ENCODE measurements at places on chromosomes 11 and 22.

GRCh38 chr11:17408641-17409040, 20.2 kb upstream of the KCNJ11 start:
- no peak for DNase-seq

DNA sequence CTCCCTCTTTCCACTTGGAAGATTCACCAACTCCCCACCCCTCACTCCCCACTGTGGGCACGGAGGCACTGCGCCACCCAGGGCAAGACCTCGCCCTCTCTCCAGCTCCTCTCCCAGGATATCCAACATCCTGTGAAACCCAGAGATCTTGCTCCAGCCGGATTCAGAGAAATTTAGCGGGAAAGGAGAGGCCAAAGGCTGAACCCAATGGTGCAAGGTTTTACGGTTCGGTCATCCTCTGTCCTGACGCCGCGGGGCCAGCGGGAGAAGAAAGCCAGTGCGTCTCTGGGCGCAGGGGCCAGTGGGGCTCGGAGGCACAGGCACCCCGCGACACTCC, 397 bp upstream of the CD44 start:
- DNase-seq, result no peak

- no peak for DNase-seq
Observed at GRCh38 chr11:107176148-107177105, 158.2 kb upstream of the GUCY1A2 start.

GRCh38 chr11:34204396-34205279, 99.2 kb downstream of the NAT10 start:
- no peak for DNase-seq

- DNase-seq, result no peak
Observed at GRCh38 chr11:128391811-128392210, 195.5 kb downstream of the ETS1 start.

DNA sequence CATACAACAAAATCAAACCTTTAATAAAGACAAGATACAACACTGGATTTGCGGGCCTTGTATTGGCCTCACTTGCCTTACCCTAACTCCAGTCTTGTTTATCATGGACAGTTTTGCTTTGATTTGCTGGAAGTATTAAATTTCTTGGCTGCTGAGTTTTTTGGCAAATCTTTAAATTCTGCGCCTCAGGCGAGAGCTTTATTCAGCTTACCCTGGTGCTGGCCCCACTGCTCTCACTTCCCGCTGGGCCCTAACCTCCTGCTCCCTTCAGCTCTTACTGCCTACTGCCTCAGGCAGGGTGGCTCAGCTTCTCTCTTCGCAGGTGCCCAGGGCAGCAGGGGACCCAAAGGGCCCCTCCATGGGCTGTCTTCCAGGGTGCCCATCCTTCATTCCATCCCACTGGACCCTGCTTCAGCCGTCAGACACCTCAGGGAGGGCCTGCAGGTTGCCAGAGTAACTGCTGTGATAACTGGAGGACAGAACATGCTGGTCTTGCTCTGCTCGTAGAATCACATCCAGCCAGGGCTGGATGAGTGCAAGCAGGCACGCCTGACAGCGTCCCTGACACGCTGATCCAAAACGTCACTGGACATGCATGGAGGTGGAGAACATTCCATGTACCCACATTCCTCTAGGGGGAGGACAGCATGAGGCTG, 45.7 kb upstream of the TUB start:
- no peak for DNase-seq

GRCh38 chr11:65357856-65358356, 3.4 kb downstream of the TIGD3 start:
- DNase-seq, result no peak

GRCh38 chr11:119974467-119974866, 163.4 kb downstream of the TRIM29 start:
- DNase-seq, result no peak

GRCh38 chr22:42692239-42693054, 28.2 kb downstream of the A4GALT start:
- peak; percentile 17 for DNase-seq

DNA sequence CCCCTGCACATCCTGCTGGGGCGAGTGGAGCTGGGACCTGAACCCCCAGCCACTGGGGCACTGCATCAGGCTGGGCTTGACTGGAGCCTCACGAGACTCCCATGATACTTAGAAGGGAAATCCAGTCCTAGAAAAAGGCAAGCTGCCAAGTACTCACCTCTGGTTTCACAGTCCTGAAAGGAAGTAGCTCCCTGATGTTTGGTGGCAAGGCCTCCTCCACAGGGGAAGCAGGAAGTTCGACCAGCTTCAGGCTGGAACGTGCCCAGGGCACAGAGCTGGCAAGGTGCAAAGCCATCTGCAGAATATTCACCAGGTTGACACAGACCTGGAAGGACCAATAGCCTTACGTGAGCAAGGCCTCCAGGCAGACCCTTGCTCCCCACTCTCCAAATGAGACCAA, 26.8 kb upstream of the NRIP3 start:
- DNase-seq, result no peak

DNA sequence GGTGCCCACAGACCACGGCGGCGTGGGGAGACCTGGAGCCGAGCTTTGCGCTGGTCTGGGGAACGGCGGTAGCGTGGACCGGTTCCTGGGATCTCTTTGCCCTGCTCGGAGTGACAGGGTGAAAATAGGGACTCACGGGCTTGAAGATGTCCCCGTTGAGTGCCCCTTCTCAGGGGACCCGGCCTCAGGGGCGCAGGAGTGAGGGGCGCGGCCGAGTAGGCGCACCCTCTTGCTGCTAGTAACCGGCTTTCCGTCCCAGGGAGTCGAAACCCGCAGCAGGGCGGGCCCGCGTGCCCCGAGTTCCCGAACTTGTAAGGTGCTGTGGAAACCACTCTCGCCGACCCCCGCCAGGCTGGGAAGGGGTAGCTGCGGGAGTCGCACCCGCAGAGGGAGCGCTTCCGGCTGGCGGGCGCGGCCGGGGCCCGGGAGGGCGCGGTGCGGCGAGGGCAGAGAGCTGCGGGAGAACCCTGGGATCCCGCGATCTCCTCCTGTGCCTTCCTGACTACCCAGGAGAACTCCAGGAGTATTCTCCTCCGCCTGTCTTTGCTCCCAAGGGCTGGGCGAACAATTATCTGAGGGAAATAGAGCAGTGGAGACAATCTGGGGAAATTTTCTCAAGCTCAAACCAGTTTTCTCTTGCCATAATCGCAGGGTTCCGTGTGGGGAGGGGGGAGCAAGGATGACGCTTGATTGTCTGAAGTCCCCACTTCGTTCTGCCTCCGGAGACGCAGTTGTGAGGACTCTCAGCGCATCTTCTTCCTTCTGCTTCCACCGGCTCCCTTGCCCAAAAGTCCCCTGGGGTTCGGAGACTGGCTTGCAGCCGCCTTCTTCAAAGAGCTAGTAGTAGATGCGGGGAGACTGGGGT, 666 bp downstream of the NELL1 start:
- DNase-seq, result no peak

DNA sequence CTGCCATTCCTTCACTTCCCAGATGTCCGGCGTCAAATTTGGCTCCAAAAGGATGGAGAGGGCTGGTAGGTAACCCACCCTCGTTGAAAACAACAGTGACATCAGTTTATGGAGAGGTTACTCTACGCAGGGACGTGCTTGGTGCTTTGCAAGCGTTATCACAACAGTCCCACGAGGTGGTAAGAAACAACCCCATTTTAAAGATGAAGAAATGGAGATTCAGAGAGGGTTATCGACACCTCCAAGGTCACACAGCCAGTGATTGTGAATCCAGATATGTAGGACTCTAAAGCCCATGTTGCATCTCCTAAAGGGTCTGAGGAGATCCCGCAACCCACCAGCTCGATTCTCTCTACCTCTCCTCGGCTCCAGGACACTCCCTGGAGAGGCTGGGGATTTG, 773 bp downstream of the MIAT start:
- DNase-seq, result no peak

DNA sequence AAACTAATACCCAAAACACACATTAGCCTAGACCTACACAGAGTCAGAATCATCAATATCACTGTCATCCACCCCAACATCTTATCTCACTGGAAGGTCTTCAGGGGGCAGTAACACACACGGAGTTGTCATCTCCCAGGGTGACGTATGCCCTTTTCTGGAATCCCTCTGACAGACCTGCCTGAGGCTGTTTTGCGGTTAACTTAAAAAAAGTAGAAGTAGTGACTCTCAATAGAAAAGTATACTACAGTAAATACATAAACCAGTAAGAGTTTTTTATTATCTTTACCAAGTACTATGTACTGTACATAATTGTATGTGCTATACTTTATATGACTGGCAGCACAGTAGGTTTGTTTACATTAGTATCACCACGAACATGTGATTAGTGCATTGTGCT, 80.5 kb downstream of the PGR start:
- no peak for DNase-seq

DNA sequence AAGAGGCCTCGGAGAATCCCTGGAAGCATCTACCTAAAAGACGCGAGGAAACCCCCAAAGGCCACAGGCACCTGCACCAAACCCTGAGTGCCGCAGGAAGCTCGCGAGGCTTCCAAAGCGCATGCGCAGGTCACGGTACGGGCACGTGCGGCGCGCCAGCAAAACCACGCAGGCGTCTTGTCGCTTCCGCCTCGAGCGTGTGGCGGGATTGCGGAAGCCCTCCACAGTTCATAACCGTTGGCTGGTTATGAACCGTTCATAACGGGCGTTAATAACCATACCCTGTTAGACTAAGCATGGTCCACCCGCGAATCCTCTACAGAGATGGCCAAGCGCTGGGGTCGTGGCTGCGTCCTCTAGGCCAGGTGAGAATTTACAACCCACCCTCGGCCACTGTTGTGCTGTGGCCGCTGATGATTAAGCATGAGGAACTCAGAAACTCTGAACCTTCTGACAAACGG, 46.4 kb downstream of the MORC2 start:
- peak; percentile 68 for DNase-seq
